ENCODE measurements at places on chromosomes 11 and 22.

- DNase-seq: no peak
Measured at GRCh38 chr11:70845591-70846041, 406.8 kb downstream of the SHANK2 start.

DNA sequence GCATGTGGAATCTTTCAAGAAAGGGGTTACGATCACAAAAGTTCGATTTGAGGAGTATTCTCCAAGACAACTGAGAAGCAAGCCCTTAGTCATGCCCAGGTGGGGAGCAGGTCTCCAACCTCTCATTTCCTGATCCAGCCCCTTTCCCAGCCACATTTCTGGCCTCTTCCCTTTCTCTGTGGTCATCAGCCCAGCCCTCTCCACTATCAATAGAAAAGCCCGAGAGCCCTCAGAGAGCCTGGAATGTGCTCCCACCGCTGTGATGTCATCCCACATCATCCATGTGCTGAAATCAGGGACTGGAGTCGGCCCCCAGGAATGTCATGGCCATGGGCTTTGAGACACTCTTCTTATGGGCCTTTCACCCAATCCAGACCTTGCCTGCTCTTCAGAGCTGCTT is 62.6 kb downstream of the KCNJ1 start:
- DNase-seq: no peak

GRCh38 chr22:34004058-34004457 is 83.8 kb upstream of the LARGE1 start:
- no peak for DNase-seq

GRCh38 chr22:22893077-22893805 is 5.6 kb downstream of the IGLL5 start:
- DNase-seq: peak; percentile 70

Measured in K562 (cell line).